ENCODE measurements at places on chromosomes 7 and 10.

- H3K27me3 ChIP-seq = no peaks in the 10 kb centered on the region
- H3K36me3 ChIP-seq = no peaks in the 10 kb centered on the region
- no peaks in the 10 kb centered on the region for H3K4me1 ChIP-seq
- no peak overlapping the region for H3K27ac ChIP-seq
- H3K4me3 ChIP-seq = no peak overlapping the region
- no peak for DNase-seq
Observed at GRCh38 chr7:31373337-31374289, 33.1 kb upstream of the NEUROD6 start.

DNA sequence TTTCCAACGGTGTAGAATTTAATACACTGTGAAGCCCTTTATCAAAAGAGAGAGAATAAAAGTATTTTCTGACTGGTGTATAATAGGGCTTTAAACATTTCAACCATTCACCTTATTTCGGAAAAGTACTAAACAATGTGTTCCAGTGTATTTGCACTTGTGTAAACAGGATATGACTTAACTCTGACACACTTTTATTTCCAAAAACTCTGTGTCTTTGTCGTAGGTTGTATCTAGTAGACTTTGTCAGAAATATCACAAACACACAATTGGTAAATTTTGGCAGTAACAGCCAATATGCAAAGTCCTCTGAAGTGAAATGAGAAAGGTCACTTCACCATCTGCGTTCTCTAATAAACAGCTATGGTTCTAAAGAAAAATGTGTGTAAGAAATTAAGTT is 10.3 kb upstream of the TSPAN13 start:
- DNase-seq = no peak
- no peak overlapping the region for H3K4me3 ChIP-seq
- no peaks in the 10 kb centered on the region for H3K27me3 ChIP-seq

DNA sequence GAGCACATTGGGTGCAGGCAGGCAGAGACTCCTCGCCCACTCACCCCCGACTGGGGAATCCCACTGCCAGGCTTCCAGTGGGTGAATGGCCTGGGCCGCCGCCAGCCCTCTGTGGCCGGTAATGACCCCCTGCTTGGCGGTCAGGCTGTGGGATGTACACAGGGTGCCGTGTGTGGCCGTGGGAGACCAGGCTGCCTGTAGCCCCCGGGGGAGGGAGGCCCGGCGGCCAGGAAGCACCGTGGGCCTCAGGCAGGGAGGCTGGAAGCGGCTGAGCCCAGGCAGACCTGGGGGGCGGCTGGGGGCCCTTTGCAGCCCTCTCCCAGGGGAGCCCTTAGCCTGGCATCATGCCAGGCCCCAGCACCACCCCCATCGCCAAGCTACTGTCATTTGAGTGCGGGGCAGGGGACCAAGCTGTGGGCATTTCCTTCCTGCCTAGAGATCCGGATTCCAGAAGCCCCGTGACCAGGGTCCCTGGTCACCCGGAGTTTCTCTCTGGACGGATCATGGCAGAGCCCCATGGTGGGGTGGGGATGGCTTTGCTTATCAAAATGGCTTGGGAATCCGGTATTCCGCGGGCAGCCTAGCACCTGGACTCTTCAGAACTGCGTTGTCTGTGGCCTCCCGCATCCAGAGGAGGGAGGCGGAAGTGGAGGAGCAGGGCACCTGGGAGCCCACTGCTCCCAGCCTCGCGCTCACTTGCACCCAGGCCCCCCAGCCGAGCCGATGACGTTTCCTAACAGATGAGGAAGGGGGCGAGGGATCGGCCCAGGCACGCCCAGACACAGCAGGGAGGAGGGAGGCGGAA is 1.1 kb downstream of the TTYH3 start:
- H3K27me3 ChIP-seq = no peaks in the 10 kb centered on the region
- no peaks in the 10 kb centered on the region for H3K36me3 ChIP-seq
- peak; percentile 32 for DNase-seq
- peaks cover 20% of the 10 kb centered on the region for H3K4me1 ChIP-seq

- H3K27ac ChIP-seq = no peak overlapping the region
- no peaks in the 10 kb centered on the region for H3K36me3 ChIP-seq
- no peaks in the 10 kb centered on the region for H3K27me3 ChIP-seq
- H3K4me1 ChIP-seq = no peaks in the 10 kb centered on the region
Observed at GRCh38 chr10:86813101-86813500, 56.7 kb downstream of the BMPR1A start.

GRCh38 chr10:26157734-26158133 is 58.8 kb upstream of the GAD2 start:
- no peaks in the 10 kb centered on the region for H3K4me1 ChIP-seq
- H3K4me3 ChIP-seq = no peak overlapping the region
- H3K27ac ChIP-seq = no peak overlapping the region
- no peaks in the 10 kb centered on the region for H3K36me3 ChIP-seq
- no peak for DNase-seq
- H3K27me3 ChIP-seq = no peaks in the 10 kb centered on the region

DNA sequence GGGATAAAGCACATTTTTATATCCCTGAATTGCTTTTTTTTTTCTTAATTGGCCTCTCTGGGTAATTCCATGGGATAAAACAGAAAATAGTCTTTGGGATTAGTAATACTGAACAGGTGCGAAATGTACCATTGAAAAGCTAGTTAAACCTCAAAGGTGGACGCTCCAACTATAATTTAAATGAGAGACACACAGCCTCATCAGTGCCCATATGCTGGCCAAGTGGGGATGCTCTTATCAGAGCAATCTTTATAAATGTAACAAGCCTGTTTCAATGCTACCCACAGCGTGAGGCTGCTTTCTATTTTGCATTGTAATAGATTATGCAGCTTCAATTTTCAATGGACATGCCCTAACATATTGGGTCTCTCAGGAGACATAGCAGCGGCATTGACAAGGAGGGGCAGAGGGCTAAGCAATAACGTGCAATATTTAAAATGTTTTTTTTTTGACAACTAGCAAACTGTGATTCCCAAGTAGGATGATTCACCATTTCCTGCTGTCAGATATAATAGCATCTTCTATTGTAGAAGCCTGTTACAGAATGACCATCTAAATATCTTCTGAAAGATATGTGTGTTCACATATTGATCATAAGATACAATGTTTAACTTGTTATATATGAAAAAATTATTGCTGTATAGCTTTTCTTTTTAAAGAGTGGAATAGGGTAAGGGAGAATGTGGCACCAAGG is 91.3 kb upstream of the BET1 start:
- no peak overlapping the region for H3K4me3 ChIP-seq
- H3K4me1 ChIP-seq = no peaks in the 10 kb centered on the region
- no peak for DNase-seq
- peaks cover 15% of the 10 kb centered on the region for H3K27me3 ChIP-seq
- H3K27ac ChIP-seq = no peak overlapping the region
- no peaks in the 10 kb centered on the region for H3K36me3 ChIP-seq

- H3K4me1 ChIP-seq = no peaks in the 10 kb centered on the region
- H3K4me3 ChIP-seq = no peak overlapping the region
- no peaks in the 10 kb centered on the region for H3K27me3 ChIP-seq
- no peak for DNase-seq
- H3K27ac ChIP-seq = no peak overlapping the region
- H3K36me3 ChIP-seq = no peaks in the 10 kb centered on the region
Observed at GRCh38 chr7:82080254-82080927, 310.5 kb upstream of the HGF start.

DNA sequence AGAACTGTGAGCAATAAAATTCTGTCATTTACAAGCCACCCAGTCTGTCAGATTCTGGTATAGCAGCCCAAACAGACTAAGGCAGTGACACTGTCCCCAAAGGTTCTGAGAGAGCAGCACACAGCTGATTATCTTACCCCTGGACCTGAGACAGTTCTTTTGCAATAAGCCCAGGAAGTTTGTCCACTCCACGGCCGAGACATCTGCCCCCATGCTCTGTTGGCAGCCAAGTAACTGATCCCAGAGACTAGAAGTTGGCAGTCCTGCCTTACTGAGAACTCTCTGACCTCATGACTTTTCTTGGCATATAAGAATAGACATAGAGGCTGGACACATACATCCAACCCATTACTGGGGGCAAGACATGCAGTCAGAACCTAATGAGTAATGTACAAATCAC is 243.0 kb upstream of the GRB10 start:
- H3K4me3 ChIP-seq = no peak overlapping the region
- H3K27me3 ChIP-seq = no peaks in the 10 kb centered on the region
- no peaks in the 10 kb centered on the region for H3K36me3 ChIP-seq
- no peak overlapping the region for H3K27ac ChIP-seq
- H3K4me1 ChIP-seq = no peaks in the 10 kb centered on the region

GRCh38 chr10:23472181-23472580 is 33.3 kb downstream of the OTUD1 start:
- no peak for DNase-seq
- peaks cover 16% of the 10 kb centered on the region for H3K27me3 ChIP-seq
- no peak overlapping the region for H3K27ac ChIP-seq
- no peaks in the 10 kb centered on the region for H3K36me3 ChIP-seq
- no peaks in the 10 kb centered on the region for H3K4me1 ChIP-seq

- no peak overlapping the region for H3K4me3 ChIP-seq
- no peaks in the 10 kb centered on the region for H3K27me3 ChIP-seq
- no peak for DNase-seq
- peaks cover 23% of the 10 kb centered on the region for H3K36me3 ChIP-seq
- no peak overlapping the region for H3K27ac ChIP-seq
Observed at GRCh38 chr10:21722209-21722608, 188.2 kb downstream of the MLLT10 start.

DNA sequence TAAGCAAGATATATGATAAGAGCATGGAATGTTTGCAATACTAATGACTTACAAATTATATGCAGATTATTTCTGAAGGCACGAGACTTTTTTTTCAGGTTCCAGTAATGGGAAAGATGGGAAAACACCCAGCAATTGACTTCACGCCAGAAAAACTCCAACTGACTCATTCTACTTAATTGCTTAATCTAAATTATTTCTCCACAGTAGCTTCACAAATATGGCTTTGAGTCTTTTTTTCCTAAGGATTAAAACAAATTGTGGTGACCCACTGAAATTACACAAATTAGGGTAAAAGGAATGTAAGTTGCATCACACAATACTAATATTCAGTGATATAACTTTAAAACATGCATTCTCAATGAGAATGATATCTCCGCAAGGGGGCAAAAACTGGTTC is 138.7 kb downstream of the GNAI1 start:
- H3K27ac ChIP-seq = no peak overlapping the region
- H3K36me3 ChIP-seq = no peaks in the 10 kb centered on the region
- H3K27me3 ChIP-seq = no peaks in the 10 kb centered on the region
- H3K4me1 ChIP-seq = no peaks in the 10 kb centered on the region
- DNase-seq = no peak

- peaks cover 15% of the 10 kb centered on the region for H3K36me3 ChIP-seq
- DNase-seq = no peak
- H3K4me1 ChIP-seq = peaks cover 12% of the 10 kb centered on the region
- H3K27me3 ChIP-seq = no peaks in the 10 kb centered on the region
Observed at GRCh38 chr7:75039166-75039565, 34.4 kb downstream of the RCC1L start.

GRCh38 chr10:59857049-59857448 is 49.3 kb downstream of the CCDC6 start:
- no peaks in the 10 kb centered on the region for H3K27me3 ChIP-seq
- DNase-seq = no peak
- H3K27ac ChIP-seq = no peak overlapping the region
- H3K4me1 ChIP-seq = peaks cover 7% of the 10 kb centered on the region
- H3K4me3 ChIP-seq = no peak overlapping the region
- H3K36me3 ChIP-seq = peaks cover 31% of the 10 kb centered on the region

DNA sequence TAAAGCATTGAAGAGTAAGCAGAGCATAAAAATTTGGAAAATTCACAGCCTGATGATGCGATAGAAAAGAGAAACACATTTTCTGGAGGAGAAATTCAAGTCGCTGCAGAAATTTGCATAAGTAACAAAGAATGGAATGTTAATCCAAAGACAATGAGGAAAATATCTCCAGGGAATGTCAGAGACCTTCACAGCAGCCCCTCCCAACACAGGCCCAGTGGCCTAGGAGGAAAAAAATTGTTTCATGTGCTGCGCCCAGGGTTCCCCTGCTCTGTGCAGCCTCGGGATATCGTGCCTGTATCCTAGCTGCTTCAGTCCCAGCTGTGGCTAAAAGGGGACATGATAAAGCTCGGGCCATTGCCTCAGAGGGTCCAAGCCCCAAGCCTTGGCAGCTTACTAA is 206.8 kb downstream of the TPK1 start:
- no peak overlapping the region for H3K4me3 ChIP-seq
- H3K4me1 ChIP-seq = no peaks in the 10 kb centered on the region
- no peaks in the 10 kb centered on the region for H3K27me3 ChIP-seq
- no peak for DNase-seq

- H3K36me3 ChIP-seq = no peaks in the 10 kb centered on the region
- H3K4me3 ChIP-seq = no peak overlapping the region
- H3K27ac ChIP-seq = no peak overlapping the region
Observed at GRCh38 chr7:18157233-18157632, 129.6 kb upstream of the PRPS1L1 start.

GRCh38 chr7:74030861-74031260 is 2.9 kb downstream of the ELN start:
- no peak overlapping the region for H3K4me3 ChIP-seq
- H3K27me3 ChIP-seq = peaks cover 44% of the 10 kb centered on the region
- DNase-seq = no peak
- H3K4me1 ChIP-seq = peaks cover 5% of the 10 kb centered on the region
- no peak overlapping the region for H3K27ac ChIP-seq

GRCh38 chr7:15594461-15594860 is 32.6 kb upstream of the AGMO start:
- no peak overlapping the region for H3K4me3 ChIP-seq
- no peaks in the 10 kb centered on the region for H3K4me1 ChIP-seq
- H3K27me3 ChIP-seq = no peaks in the 10 kb centered on the region
- H3K36me3 ChIP-seq = no peaks in the 10 kb centered on the region
- no peak for DNase-seq
- H3K27ac ChIP-seq = no peak overlapping the region

GRCh38 chr7:78148166-78148894 is 349.8 kb downstream of the PHTF2 start:
- H3K4me1 ChIP-seq = no peaks in the 10 kb centered on the region
- H3K4me3 ChIP-seq = no peak overlapping the region
- no peak overlapping the region for H3K27ac ChIP-seq
- peaks cover 2% of the 10 kb centered on the region for H3K27me3 ChIP-seq
- no peaks in the 10 kb centered on the region for H3K36me3 ChIP-seq
- no peak for DNase-seq

- no peak overlapping the region for H3K4me3 ChIP-seq
- no peak overlapping the region for H3K27ac ChIP-seq
- peaks cover 5% of the 10 kb centered on the region for H3K36me3 ChIP-seq
- H3K4me1 ChIP-seq = no peaks in the 10 kb centered on the region
- H3K27me3 ChIP-seq = no peaks in the 10 kb centered on the region
Observed at GRCh38 chr7:2165239-2165609, 67.5 kb downstream of the MAD1L1 start.

- H3K27me3 ChIP-seq = peaks cover 4% of the 10 kb centered on the region
- no peak for DNase-seq
- no peaks in the 10 kb centered on the region for H3K4me1 ChIP-seq
- H3K36me3 ChIP-seq = no peaks in the 10 kb centered on the region
- no peak overlapping the region for H3K27ac ChIP-seq
Observed at GRCh38 chr10:78194539-78195402, 161.1 kb downstream of the RPS24 start.

- no peak overlapping the region for H3K4me3 ChIP-seq
- H3K27me3 ChIP-seq = no peaks in the 10 kb centered on the region
- no peak overlapping the region for H3K27ac ChIP-seq
- H3K36me3 ChIP-seq = peaks cover 31% of the 10 kb centered on the region
- no peaks in the 10 kb centered on the region for H3K4me1 ChIP-seq
- no peak for DNase-seq
Observed at GRCh38 chr7:35875292-35875691, 74.4 kb downstream of the SEPTIN7 start.

- H3K4me3 ChIP-seq = no peak overlapping the region
- H3K4me1 ChIP-seq = no peaks in the 10 kb centered on the region
- H3K27ac ChIP-seq = no peak overlapping the region
- peaks cover 8% of the 10 kb centered on the region for H3K27me3 ChIP-seq
- no peaks in the 10 kb centered on the region for H3K36me3 ChIP-seq
Observed at GRCh38 chr7:26704786-26705185, 159.6 kb downstream of the SKAP2 start.
